H54 (cell line): ENCODE measurements at places on chromosomes 5 and 9.

- no peak for DNase-seq
These were observed 26.6 kb downstream of the NR5A1 start for GRCh38 chr9:124480621-124480981.

- DNase-seq, result peak; percentile 99
These were observed 34.7 kb downstream of the LPCAT1 start for GRCh38 chr5:1488882-1489680.

DNA sequence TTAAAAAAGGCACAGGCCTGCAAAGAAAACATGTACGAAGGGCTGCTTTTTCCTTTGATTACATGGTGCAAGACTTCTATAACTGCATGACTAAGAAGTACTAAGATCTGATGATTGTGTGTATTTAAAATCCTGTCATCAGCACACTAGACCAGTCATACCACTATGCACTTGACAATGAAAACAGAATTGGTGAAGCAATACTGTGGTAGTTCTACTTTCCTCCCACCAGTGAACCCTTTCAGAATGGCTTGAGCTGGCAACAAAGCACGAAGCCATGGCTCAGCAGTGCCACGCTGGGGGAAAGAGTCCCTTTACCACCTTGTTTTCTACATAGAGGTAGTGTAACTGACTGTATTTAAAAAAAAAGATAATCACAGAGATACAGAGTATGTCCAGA, 49.0 kb upstream of the POU5F2 start:
- DNase-seq, result no peak

DNA sequence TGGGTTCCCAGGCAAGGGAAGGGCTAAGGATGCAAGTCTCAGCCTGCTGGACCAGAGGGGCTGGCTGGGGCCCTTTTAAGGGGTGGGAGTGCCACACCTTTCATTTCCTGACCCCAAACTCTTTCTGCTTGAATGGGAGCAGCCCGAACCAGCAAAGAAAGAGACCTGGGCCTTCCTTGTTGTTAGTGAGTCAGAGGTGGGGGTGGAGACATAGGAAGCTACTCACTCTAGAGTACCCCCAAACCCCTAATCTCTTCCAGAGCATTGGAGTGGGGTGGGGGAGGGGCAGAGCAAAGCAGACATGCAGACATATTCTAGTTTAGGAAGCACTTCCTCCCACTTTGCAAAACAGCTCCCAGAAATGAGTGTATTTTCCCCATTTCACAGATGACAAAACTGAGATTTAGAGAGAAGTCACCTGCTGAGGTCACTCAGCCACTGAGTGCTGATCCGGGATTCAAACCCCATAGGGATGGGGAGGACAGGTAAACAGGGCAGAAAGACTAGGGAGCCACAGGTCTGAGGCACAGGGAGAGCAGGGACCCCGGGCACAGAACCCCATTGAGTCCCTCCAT, 6.0 kb upstream of the AQP3 start:
- no peak for DNase-seq

- DNase-seq, result no peak
These were observed 202.9 kb upstream of the MSX2 start for GRCh38 chr5:174521449-174521848.

GRCh38 chr5:61563401-61563800, 231.3 kb downstream of the ZSWIM6 start:
- DNase-seq, result no peak

GRCh38 chr9:134010310-134011173, 14.7 kb upstream of the BRD3OS start:
- DNase-seq, result no peak

- no peak for DNase-seq
These were observed 99.4 kb downstream of the LIX1 start for GRCh38 chr5:97042996-97043395.

DNA sequence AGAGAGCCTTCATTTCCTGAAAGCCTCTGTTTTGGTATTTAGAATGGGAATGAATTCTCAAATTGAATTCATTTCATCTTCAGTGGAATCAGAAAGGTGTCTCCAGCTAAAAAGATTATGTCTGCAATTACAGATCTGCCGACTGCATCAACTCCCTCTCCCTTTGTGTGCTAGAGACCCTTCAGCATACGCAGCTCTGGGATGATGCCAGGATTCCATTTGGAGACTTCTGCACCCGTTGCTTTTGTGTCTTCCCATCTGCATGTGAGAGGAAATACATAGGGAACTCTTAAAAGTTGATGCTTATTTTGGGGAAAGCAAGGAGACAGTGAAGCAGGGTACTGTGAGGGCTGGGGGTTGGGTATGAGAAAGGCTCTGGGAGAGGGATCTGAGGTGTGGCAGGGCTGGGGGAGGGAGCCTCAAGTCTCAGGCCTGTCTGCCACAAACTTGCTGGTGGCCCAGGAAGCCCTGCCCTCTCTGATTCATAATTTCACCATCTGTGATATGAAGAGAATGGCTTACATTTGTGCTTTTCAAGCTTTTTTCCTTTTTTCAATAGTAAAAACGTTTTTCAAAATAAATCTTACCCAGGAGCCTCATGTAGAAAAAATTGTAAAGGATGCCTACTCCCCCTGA, 89.7 kb upstream of the SAP30L start:
- no peak for DNase-seq

DNA sequence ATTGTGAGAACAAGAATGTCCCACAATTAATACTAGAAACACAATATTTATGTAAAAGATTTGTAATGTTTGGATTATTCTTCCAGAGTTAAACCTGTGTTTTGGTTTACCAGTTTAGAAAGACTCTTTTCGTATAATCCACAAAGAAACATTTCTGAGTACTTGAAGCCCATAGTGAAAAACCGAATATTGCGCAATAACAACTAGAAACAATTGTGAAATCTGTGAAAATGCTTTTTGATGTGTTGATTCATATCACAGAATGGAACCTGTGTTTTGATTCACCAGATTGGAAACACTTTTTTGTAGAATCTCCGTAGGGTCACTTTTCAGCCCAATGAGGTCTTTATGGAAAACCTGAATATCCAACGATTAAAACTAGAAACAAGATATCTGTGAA, 386.2 kb downstream of the PRDM9 start:
- DNase-seq, result no peak

DNA sequence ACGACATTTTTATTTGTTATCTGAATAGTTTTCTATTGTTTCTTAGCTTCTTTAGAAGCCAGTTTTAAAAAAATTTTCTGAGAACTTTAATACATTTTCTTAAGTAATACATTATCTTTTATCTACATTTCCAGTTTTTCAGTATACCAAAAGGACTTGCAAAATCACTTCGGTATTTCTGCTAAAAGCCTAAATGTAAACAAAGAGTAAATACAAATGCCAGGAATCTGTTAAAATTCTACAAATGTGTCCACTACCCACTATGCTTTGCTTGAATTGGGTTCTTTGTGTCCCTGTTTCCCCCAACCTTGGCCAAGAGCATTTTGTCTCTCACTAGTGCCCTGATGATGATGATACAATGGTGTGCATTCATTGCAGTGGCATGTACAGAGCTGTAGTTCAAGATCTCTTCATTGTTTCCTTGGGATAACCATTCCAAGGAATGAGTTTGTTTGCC, 611.2 kb downstream of the NR2F1-AS1 start:
- no peak for DNase-seq

DNA sequence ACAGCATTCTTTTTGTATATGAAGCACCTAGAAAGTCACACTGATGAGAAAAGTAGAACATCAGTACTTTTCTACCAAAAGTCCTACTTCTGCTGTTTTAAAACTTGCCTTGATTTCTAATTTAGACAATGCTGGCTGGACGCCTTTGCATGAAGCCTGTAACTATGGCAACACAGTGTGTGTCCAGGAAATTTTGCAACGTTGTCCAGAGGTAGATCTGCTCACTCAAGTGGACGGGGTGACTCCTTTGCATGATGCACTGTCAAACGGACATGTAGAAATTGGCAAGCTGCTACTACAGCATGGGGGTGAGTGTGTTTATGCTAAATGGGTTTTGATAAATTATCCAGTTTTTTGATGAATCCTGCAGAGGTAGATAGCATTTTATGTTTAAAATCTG, 73.5 kb downstream of the SLF1 start:
- DNase-seq, result no peak

- DNase-seq, result no peak
These were observed 65.3 kb downstream of the CWC27 start for GRCh38 chr5:64834037-64834436.

DNA sequence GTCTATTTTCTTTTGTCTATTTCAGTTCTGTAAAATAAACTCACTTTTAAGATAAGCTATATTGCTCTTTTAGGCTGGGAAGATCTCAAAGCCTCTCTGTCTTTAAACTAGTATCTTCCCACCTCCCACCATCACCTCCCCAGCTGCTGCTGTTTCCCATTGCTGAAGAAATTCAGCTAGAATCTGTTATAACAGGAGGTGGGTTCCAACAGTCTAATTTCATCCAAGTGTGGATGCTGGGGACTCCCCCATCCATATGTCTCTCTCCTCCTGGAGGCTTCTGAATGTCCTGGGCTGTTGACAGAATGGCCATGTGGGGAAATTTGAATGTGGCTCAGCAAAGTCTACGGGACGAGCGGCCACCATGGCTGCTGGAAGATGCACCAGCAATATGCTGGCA, 301.0 kb downstream of the RASEF start:
- DNase-seq, result no peak

- no peak for DNase-seq
These were observed 268.4 kb downstream of the PLK2 start for GRCh38 chr5:58191443-58191842.

GRCh38 chr5:73673161-73673591, 47.2 kb downstream of the ARHGEF28 start:
- DNase-seq, result peak; percentile 10

DNA sequence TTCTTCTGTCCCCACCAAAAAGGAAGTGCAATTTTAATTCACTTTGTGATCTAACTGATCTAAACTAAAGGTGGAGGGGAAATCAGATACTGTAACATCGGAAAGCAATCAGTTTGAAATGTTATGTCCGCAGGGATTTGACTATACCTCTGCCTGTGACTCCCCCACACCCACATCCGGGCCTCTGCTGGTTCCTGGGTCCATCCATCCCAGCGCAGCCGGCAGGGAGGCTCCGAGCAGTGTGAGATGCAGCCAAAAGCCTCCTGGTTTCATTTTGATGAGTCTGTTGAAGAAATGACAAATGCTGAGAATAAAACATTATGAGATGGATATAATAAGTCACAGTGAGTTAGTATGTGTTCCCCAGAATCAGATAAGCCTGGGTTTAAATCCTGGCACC, 8.6 kb downstream of the FSTL4 start:
- DNase-seq, result no peak

- no peak for DNase-seq
These were observed 126.2 kb upstream of the DMRT1 start for GRCh38 chr9:715300-715699.

GRCh38 chr9:105841562-105841961, 147.2 kb downstream of the TMEM38B start:
- no peak for DNase-seq

- no peak for DNase-seq
These were observed 72.2 kb upstream of the SPTLC1 start for GRCh38 chr9:92187390-92187789.

- peak; percentile 78 for DNase-seq
These were observed 53.7 kb downstream of the ZNF462 start for GRCh38 chr9:106916466-106917235.

DNA sequence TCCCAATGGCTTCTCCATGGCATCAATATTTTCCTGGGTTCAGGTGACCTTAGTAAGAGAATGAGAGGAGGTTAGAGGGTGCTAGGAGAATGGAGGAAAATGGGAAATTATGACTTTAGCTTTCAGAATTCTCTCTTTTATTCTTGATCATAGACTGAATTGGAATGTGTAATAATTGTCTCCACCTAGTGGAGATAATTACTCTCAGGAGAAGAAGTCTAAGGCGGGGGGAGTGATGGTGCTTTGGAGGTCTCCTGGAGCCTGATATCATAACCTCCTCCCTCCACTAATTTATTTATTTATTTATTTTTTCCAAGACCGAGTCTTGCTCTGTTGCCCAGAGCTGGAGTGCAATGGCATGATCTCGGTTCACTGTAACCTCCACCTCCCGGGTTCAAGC, 221.3 kb downstream of the GRIA1 start:
- no peak for DNase-seq

DNA sequence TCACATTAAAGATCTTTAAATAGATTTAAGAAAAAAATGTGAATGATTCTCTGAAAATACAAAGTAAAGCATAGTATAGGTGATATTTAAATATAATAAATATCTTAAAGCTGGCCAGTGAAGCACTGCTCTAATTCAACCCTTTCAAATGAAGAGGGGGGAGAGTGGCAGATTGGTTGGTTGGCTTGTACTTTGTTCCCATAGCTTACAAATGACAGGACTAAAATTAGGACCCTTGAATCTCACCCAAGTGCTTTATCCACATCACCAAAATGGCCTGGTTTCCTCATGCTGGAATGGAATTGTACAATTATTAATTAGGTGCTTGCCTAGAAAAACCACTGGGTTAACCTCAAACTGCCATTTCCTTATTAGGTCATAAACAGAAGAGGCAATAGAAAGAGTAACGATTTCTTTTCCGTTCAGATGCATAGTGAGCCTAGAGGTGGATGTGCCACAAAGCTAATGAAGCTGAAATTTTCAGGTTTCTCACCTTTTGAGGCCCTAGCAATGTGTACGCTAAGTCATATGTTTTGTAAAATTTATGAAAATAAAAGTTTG, 354.5 kb upstream of the CDH6 start:
- DNase-seq, result no peak

- DNase-seq, result no peak
These were observed 473.5 kb downstream of the MAT2B start for GRCh38 chr5:163978897-163979296.

GRCh38 chr5:43774881-43775399, 172.0 kb downstream of the NNT start:
- no peak for DNase-seq

DNA sequence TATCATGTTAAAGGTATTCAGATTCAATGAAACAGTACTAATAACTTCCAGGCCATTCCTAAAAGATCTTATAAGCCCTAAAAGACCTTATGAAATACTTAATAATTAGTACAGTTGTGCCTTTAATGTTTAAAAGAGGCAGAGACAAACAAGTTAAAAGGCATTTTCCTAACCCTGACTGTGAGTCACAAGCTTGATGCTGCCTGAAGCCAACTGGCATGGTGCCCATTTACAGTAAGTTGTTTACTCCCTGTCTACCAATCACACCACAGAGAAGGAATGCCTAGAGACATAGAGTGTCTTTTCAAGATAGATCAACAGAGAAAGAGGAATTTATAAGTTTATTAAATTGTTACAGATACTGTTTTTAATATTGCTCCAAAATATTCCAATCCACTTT, 47.8 kb downstream of the NR3C1 start:
- peak; percentile 62 for DNase-seq

- DNase-seq, result no peak
These were observed 72.0 kb downstream of the RETREG1 start for GRCh38 chr5:16544607-16545374.

GRCh38 chr5:146751781-146752401, 126.7 kb downstream of the PPP2R2B start:
- DNase-seq, result no peak
